Ascending aorta (tissue), 2 donors: ENCODE measurements at places on chromosomes 5 and 9. TPM values are rescaled to one million over a fixed set of nuclear protein-coding genes. Genes with fewer than 3 reads are reported as not detected.

Gene LRRC26
- total RNA-seq = not detected

Gene EQTN
- total RNA-seq = not detected

GRCh38 chr9:124281931-124282371 is 24.2 kb downstream of the NEK6 start:
- no peaks in the 10 kb centered on the region for H3K36me3 ChIP-seq
- no peaks in the 10 kb centered on the region for H3K27me3 ChIP-seq
- no peak for DNase-seq

- H3K27me3 ChIP-seq = no peaks in the 10 kb centered on the region
- H3K4me3 ChIP-seq = no peak overlapping the region
- no peaks in the 10 kb centered on the region for H3K36me3 ChIP-seq
- H3K27ac ChIP-seq = no peak overlapping the region
- no peaks in the 10 kb centered on the region for H3K4me1 ChIP-seq
Observed at GRCh38 chr5:58497386-58497785, 6.2 kb downstream of the GAPT start.

DNA sequence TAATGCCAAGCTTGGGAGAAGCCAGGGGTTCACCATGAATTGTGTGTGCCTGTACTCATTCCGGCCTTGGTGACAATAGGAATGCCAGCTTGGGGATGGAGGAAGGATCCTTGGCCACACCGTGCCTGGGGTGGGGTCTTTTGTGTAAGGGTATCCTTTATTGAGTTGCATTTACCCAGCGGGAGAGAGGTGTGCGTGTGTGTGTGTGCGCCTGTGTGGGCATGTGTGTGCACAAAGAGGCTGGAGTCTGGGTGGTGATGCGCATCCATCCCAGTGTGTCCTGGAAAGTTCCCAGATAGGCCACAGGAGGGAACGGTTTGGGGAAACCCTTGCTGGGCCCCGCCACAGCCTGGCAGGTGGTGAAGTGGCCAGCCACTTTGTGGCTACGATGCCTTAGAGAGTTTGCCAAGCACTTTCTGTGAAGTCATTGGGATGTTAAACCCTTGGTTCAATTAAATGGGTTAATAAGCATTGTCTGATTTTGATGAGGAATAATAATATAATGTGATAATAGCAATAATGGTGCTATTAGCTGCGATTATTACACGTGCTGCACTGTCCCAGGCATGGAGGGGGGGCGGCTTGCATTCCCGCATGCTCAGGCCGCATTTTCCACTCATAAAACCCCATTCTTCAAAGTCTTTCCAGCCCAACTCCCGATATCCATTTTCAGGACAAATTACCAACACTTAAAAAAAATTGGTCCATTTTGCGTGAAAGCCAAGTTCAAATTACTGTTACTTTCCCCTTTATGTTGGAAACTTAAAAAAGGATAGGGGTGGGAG is 13.7 kb downstream of the PITX1 start:
- no peak overlapping the region for H3K4me3 ChIP-seq
- H3K27me3 ChIP-seq = no peaks in the 10 kb centered on the region
- no peaks in the 10 kb centered on the region for H3K4me1 ChIP-seq

GRCh38 chr5:173010021-173010420 is 26.4 kb downstream of the ATP6V0E1 start:
- no peaks in the 10 kb centered on the region for H3K27me3 ChIP-seq
- H3K4me3 ChIP-seq = no peak overlapping the region
- H3K27ac ChIP-seq = no peak overlapping the region

- DNase-seq = peak; percentile 68
- H3K27me3 ChIP-seq = no peaks in the 10 kb centered on the region
- H3K4me3 ChIP-seq = no peak overlapping the region
- peaks cover 2% of the 10 kb centered on the region for H3K36me3 ChIP-seq
- H3K4me1 ChIP-seq = peaks cover 10% of the 10 kb centered on the region
- no peak overlapping the region for H3K27ac ChIP-seq
Observed at GRCh38 chr5:177306674-177307543, 3.3 kb downstream of the PRELID1 start.

DNA sequence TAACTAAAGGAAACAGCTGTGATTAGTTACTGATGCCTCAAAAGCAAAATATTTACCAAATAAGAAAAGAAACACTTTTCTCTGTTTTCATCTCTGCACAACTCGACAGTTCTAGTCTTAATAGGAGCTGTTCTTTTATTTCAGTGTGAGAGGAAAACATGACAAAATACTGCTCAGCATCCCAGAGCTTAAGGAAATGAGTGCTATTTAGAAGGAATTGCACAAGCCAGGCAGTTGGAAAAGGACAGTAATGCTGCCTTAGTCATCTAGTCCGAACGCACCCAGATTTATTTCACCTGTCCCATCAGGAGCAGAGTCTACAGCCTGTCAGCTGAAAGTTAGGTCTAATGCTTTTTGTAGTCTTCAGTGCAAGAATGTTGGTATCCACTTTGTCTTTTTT is 12.3 kb downstream of the ZCCHC9 start:
- no peaks in the 10 kb centered on the region for H3K4me1 ChIP-seq
- no peak overlapping the region for H3K27ac ChIP-seq
- peaks cover 29% of the 10 kb centered on the region for H3K36me3 ChIP-seq
- DNase-seq = no peak
- H3K27me3 ChIP-seq = no peaks in the 10 kb centered on the region
- H3K4me3 ChIP-seq = no peak overlapping the region
